Posterior cingulate gyrus (tissue), 11 donors: ENCODE measurements at places on chromosomes 16 and 17.

DNA sequence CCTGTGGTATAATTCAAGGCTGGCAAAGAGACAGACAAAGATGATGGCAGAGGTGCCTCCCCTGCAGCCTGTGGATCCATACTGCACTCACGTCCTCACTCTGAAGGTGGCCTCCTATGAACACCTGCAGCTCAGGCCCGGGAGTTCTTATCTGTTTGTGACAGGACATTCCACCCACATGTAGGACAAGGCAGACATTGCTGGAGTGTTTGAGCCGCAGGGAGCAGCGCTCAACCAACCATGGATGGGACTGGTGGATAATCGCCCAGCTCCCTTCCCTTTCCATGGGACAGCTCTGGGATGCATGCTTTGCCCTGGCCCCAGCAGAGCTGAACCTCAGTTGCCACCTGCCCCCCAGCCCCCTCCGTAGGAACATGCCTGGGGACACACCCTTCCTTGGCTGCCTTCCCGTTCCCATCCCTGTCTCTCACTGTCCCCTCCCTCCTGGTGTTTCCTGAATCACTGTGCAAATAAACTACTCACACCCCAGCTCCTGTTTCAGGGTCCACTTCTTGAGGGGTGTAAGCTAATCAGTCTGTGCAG is 22.2 kb downstream of the ITPRIPL2 start:
- no peak for DNase-seq

DNA sequence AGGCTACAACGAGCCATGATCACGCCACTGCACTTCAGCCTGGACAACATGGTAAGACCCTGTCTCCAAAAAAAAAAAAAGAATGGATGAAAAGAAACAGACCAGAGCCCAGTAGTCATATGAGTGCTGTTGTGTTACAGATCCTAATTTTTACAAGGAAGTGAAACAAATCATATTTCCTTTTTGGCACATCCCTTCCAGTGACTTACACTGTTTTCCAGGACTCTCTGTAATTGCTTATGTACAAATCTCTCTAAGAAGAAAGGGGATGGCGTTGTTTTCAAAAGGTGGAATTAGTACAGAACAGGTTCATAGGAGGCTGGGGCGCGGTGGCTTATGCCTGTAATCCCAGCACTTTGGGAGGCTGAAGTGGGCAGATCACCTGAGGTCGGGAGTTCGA is 19.8 kb upstream of the ZNF594 start:
- no peak for DNase-seq

GRCh38 chr16:59514651-59515050 is 780.5 kb upstream of the GOT2 start:
- no peak for DNase-seq

DNA sequence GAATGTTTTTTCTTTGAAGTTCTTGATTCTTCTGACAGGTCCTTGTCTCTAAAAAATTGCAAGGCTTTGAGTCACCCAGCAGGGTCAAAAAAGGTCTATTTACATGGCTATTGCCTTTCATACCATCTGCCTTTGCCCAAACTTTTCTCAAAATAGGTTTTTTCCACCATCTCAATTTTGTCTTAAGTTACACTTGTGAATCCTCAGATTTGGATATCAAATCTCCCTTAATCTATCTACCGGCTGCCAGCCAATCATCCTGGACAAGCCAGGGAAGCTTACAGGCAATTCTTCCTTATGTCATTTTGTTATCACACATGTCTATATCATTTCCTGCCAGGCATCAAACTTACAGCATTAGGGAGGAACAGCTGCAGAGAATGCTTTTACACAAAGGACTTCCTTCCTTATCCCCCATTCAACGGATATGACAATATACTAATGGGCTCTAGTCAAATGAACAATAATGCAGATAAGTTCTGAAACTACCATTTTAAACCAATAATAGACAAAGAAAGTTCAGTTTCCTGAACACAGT is 104.1 kb upstream of the CORO6 start:
- DNase-seq: no peak

DNA sequence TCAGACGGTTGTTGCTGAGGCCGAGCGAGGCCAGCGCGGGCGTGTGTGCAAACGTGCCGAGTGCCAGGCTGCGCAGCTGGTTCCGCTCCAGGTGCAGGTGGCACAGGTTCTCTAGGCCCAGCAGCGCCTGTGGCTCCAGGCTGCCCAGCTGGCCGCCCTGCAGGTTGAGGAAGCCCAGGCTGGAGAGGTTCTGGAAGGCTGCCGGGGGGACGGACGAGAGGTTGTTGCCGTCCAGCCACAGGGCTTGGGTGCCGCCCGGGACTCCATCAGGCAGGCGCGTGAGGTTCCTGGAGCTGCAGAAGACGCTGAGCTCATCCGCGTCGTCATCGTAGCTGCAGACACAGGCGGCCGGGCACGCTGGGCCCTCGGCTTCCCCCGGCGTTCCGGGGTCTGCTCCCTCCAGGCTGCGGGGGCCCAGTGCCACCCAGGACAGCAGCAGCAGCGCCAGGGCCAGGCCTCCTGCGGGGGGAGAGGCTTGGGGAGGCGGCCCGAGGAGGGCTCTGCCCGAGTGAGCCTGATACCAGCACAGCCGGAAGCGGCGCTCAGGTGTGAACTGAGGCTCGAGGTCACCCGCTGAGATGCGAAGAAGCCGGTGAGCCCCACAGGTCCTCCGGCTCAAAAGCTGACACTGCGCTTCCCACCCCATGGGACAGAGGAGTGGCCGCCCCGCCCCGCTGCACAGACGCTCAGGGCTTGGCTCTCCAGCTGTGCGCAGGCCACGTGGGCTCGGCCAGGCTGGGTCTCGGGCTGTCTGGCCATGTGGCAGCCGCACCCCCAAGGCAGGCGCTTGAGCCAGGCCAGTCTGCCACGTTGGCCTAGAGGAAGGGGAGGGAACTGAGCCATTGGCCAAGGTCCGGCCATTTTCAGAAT is 1.3 kb downstream of the IGFALS start:
- peak; percentile 82 for DNase-seq

GRCh38 chr17:10713318-10713717 is 15.9 kb downstream of the ADPRM start:
- no peak for DNase-seq

GRCh38 chr17:12395733-12396354 is 269.8 kb upstream of the MYOCD start:
- DNase-seq: no peak

DNA sequence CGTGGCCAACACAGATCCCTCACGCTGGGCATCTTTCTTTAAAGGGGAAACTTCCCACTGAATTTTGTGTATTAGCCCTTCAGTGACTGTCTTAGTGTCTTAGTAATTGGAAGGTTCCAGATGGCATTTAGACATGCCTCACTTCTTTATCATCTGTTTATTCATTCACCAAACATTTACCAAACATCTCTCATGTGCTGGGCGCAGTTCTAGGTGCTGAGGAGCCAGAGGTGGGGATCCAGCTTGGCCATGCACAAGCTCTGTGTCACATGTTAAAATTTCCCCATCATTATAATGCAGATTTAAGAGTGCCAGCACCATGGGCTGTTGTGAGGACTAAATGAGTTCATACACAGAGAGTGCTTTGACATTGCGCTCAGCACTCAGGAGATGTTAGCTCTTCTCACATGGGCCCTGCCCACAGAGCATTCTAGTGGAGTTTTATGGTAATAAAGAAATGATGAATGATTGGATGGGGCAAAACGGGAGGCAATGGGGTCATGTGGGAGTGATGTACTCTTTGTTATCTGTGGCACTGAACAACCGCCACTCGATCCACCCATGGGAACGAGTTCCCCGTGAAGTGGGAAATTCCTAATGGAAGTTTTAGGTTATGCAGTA is 119.7 kb downstream of the SNX29 start:
- no peak for DNase-seq

GRCh38 chr16:54422159-54422558 is 135.6 kb upstream of the IRX3 start:
- no peak for DNase-seq

DNA sequence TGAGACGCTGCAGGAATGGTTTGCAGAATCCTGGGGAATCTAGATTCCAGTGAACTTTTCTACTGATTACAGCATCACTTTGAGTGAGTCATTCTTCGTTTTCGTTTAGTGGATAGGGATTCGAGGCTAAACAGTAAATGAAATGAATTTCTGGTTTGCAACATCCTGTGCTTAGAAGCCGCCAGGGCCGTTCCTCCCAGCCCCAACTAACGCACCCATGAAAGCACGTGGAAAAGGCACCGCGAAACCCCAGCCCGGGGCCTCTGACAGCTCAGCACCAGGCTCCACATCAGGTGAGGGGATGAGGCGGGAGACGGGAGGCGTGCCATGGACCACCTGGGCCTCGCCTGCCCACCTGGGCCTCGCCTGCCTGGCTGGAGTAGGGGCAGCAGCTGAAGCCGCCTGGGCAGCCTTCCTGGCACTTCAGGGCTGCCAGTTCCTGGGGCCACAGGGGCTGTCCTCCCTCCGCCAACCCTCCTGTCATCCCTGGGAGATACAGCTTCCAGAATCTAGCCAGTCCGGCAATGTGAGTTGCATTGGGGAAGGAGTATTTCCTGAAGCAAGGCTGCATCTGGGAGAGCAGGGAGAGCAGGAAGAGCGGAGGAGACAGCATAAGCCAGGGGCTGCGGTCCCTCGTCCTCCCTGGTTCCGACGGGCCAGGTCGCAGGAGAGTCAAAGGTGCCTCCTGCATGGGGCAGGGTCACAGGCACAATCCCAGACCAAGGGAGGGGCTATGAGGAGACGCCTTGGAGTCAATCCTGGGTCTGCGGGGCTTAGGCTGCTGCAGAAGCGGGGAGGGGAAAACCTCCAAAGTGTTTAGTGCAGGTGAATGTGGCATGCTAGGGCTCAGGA is 78.4 kb downstream of the RPH3AL start:
- DNase-seq: no peak

DNA sequence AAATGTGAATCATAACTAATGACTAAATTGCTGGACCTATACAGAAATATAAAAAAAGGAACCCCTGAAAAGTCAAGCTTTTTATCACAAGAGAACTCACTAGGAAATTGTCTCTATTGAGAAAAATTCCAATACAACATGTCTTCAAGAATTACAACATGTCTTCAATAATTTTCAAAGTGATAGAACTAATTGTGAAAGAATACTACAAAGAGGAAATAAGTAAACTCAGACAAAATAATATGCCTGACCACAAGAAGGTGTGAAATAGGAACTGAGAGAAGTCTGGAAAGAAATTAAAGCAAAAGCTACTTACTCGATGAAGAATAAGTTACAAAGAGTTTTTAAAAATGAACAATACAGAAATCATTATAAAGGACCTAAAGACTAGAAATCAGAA is 29.9 kb upstream of the OR1G1 start:
- DNase-seq: no peak

GRCh38 chr17:59675231-59675630 is 32.0 kb downstream of the PTRH2 start:
- no peak for DNase-seq

GRCh38 chr17:71380535-71380934 is 740.3 kb upstream of the SOX9 start:
- no peak for DNase-seq

DNA sequence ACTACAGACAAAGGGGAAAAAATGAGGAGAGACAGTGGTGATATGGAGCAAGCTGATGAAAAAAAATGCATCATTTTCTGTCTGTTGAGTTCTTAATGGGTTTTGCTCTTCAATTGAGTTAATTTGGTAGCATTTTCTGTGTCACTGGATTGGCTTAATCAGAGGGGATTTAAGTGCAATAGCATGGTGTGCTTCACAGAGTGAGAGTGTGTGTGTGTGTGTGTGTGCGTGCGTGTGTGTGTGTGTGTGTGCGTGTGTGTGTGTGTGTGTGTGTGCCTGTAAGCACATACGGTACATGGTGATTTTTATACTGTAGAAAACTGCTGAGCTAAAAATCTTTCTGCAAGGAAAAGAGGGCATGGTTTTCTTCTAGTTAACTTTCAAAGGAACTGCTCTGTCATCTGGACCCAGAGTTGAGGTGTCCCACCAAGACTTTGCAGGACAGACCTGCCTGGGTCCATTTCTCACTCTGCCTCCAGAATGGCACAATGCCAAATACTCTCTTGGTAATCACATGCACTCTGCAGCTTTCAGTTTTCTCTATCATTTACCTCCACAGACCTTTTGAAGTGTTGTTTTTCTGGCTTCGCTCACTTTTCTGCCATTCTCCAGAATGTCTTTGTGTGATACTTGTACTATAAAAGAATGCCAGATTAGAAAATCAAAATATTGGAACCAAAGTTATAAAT is 952.6 kb upstream of the SOX9 start:
- DNase-seq: no peak

DNA sequence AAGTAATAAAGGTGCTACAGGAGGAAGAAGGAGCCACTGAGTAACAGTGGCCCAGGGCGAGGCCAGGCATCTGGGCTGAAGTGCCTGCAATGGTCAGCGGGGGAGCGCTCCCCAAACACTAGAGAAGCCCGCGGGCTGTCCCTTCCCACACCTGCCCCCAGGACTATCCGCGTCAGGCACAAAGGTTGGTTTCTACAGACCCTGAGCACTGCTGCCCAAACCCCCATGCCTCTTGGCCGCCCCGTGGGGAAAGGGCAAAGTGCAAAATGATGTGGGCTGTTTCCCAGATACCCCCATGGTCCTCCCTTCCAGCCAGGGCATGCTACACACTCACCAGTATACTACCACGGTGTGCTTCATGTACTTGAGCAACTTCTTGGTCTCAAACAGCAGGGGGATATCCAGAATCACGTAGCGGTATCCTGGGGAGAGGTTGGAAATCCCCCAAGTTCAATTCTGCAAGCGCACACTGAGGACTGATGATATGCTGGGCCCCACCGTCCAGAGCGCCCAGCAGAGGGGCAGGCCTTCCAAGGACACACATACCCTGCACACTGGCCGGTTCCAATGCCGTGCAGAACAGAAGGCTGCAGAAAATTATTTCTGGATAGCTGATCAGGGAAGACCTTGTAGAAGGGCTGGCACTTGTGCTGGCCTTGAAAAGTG is 21.5 kb downstream of the DCAKD start:
- no peak for DNase-seq

DNA sequence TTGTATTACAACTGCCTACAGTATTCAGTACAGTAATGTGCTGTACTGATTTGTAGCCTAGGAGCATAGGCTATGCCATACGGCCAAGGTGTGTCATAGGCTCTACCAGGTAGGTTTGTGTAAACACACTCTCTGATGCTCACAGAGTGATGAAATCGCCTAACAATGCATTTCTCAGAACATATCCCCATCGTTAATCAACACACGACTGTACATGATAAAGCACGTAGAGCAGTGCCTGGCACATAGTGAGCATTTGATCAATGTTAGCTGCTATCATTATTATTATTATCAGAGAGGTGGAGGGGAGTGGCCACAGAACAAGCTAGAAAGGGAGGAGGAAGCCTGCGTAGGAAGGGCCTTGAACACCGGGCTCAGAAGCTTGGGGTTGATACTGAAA is 81.1 kb upstream of the LHX1 start:
- DNase-seq: no peak

- no peak for DNase-seq
These were observed 48.2 kb downstream of the RAP1GAP2 start for GRCh38 chr17:2844416-2844815.
